ENCODE measurements at places on chromosomes 2 and 18.

DNA sequence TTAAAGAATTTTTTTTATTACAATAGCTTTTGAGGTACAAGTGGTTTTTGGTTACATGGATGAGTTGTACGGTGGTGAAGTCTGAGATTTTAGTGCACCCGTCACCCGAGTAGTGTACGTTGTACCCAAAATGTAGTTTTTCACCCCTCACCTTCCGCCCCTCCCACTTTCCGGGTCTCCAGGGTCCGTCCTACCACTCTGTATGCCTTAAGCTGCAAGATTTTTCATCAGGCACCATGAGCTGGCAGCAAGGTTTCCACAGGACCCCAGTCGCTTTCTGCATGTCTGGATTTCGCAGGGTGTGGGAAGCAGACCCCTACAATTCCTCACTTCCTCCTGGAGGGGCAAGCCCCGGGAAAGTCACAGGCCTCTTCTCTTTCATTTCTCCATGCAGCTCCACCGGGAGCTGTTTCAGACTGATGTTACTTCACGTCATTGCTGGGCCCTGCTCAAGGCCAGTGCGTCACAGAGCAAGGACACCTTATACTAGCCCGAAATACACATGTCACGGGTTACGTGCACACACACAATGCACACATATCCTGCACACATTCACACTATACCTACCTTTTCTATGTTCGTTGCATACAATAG lies 179.1 kb downstream of the ZFP36L2 start:
- no peak for DNase-seq

DNA sequence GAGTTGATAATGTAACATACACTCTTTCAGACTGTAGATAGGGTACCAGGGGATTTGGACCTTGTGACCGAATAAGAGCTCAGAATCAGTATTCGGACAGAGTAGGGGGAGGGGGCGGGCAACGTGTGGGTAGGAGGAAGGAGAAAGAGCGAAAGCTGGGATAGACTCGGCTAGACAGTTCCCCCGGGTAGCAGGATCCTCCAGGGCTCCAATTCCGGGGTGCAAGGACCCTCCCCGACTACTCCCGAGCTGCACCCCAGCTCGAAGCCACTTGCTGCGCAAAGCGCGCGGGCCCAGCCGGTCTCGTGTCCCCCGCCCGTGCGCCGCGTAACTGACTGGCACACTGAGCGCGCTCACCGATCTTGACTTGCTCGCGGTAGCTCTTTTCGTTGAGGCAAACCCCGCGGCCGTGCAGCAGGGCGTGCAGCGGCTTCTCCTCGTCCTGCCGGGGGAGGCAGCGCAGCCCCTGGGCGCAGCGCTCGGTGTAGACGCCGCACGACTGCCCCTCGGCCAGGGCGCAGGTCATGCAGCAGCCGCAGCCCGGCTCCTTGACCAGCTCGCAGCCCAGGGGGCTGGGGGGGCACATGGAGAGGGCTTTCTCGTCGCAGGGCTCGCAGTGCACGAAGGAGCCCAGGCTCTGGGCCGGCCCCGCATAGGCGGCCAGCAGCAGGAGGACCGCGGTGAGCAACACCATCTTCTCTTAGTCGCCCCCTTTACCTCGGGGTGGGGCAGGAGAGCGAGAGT lies 1.1 kb downstream of the IGFBP5 start:
- DNase-seq: no peak

GRCh38 chr2:176814740-176815367 lies 397.7 kb upstream of the HNRNPA3 start:
- no peak for DNase-seq

GRCh38 chr2:128488434-128488833 lies 169.8 kb upstream of the HS6ST1 start:
- no peak for DNase-seq

- no peak for DNase-seq
These were observed 16.7 kb upstream of the MRO start for GRCh38 chr18:50836521-50836957.

- DNase-seq: no peak
These were observed 60.4 kb upstream of the CDKL4 start for GRCh38 chr2:39304200-39304599.

DNA sequence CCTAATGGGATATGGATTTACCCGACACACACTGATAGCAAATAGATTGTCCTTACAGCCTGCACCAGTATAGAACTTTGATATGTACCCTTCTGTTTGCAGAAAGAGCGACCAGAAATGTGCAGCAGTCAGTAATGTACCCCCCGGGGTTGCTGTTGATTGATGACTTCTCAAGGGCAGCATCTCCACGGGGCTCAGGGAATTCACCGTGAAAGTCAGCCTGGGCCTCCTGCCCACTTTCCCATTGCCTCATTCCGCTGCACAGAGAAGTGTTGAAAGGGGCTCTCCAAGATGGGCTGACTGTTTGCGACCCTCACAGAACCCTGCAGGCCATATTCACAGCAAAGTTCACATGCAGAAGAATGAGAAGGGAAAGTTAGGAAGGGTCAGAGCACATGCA lies 241.3 kb downstream of the PRKCE start:
- no peak for DNase-seq

GRCh38 chr2:96486696-96487095 lies 18.5 kb downstream of the NEURL3 start:
- DNase-seq: no peak

DNA sequence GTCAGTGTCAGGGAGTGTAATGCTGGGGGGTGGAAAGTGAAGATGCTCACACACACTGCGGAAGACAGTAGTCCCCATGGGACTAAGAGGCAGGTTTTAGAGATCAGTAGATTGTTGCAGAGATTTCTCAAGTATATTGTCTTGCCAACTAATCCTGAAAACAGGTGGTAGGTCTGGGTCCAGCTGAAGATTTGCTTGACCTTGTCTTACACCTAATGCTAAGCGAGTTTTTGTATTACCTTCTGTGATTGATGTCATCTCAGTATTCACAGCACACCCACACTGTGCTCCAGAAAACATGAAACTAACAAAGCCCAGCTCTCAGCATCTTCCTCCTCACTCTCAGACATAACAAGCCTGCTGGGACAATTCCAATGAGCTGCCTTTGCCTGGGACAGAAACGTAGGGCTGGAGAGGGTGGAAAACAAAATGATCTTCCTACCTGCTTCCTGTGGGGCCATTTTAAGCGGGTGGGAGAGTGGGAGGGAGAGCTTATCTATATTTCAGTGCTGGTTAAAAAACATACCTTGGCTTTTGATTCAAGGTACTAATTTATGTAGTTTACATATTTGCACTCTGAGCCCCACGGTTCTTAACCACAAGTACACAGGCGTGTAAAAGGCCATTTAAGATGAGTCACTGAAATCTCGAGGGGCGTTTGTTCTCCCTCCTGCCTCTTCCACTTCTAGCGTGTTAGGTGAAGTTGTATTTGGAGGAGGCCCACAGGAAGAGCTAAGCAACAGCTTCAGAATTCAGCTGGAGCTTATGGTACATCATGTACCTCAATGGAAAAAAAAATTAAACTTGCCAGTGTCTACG lies 23.1 kb upstream of the RBMS1 start:
- no peak for DNase-seq
